ENCODE measurements at places on chromosomes 4 and X. TPM values are rescaled to one million over a fixed set of nuclear protein-coding genes. Genes with fewer than 3 reads are reported as not detected.

GRCh38 chr4:129109965-129110824 is 14.2 kb downstream of the C4orf33 start:
- no peak for DNase-seq

DNA sequence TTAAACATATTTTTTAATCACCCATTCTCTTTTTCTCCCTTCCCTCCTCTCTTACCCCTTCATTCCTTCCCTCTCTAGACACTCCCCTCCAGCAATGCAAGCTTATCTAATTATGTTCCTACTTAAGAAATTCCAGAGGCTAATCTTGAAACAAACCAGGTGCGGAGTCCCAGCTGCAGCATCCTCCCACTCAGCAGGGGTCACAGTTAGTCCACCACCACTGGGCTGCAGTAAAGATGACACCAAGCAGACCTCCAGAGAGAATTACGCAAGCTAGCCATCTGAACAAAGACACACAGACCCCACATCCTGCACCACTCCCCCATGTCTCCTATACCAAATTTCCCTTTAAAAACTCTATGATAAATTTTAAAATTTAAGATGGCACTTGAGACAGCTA is 13.9 kb upstream of the SEC24B start:
- DNase-seq, result no peak

DNA sequence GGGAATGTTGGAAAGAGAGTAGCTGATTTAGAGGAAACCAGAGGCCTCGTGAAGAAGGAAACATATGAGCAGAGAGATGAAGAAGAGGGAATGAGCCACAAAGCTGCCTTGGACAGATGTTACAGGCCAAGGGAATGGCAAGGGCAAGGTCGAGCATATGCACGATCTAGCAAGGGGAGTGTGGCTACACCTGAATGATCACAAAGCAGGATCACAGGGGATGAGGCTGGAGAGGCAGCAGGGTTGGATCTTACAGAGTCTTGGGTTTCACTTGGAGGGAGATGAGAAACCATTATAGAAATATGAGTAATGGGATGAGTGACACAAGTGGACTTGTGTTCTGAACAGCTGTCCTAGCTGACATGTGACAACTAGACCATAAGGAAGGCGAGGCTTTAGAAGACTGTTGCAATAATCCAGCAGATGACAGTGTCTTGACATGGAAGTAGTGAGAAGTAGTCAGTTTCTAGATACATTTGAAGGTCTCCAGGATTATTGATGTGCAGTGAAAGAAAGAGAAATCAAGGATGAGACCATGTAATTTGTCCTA is 58.7 kb downstream of the RASGEF1B start:
- no peak for DNase-seq

DNA sequence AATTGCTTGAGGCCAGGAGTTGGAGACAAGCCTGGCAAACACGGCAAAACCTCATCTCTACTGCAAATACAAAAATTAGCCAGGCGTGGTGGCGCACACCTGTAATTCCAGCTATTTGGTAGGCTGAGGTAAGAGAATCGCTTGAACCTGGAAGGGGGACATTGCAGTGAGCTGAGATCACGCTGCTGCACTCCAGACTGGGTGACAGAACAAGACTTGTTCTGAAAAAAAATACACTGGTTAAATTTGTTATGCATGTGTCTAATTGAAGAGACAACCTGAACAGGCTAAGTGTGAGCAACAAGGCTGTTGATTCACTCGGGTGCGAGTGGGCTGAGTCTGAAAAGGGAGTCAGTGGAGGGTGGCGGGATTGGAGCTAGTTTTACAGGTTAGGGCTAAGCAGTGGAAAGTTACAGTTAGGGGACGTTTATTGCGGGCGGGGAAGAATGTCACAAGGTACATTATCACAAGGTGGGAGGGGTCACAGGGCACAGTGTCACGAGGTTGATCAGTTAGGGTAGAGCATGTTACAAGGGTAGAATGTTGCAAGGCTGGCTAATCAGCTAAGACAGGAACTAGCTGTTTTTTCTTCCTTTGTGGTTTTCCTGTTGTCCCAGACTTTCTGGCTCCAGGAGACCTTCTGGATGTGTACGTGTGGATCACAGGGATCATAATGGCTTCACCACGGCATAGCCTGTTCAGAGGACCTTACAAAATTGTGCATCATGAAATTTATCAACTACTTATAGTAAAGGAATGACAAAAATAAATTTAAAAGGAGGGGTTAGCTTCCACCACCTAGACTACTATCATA is 115.8 kb downstream of the NAA11 start:
- peak; percentile 26 for DNase-seq

DNA sequence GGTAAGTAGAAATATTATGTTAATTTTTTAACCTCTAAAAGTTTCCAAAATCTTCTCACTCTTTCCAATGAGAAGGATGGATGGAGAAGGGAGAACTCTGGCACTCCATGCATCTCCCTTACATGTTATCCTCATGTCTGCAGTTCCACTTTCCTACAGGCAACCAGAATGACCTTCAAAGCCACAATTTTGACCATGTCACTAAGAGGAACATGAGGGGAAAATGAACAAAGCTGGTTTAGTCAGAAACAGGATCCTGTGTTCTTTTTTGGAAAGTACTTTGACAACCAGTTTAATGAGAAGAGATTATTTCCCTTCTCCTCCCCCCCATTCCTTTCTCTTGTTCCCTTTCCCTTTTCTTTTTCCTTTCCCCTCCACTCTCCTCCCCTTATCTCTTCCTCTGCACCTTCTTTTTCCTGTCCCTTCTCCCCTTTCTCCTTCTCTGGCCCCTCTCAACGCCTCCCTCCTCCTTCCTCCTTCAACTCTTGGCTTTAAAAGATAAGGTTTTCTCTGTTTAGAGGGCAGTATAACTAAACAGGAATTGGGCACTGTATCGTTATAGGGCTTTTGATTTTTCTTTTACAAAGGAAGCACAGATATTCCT is 42.5 kb downstream of the DTHD1 start:
- no peak for DNase-seq

DNA sequence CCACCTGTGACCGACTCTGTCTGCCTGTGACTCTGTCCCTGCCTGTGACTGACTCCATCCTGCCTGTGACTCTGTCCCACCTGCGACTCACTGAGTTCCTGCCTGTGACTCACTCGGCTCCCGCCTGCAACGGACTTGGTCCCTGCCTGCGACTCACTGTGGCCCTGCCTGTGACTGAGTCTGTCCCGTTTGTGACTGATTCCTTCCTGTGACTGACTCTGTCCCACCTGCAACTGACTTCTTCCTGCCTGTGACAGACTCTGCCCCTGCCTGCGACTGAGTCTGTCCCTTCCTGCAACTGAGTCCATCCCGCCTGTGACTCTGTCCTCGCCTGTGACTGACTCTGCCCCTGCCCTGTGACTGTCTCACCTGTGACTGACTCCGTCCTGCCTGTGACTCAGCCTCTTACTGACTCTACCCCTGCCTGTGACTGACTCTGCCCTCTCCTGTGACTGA is 9.6 kb upstream of the UVSSA start:
- no peak for DNase-seq

- peak; percentile 52 for DNase-seq
Observed at GRCh38 chr4:116501954-116502353, 583.4 kb downstream of the TRAM1L1 start.

DNA sequence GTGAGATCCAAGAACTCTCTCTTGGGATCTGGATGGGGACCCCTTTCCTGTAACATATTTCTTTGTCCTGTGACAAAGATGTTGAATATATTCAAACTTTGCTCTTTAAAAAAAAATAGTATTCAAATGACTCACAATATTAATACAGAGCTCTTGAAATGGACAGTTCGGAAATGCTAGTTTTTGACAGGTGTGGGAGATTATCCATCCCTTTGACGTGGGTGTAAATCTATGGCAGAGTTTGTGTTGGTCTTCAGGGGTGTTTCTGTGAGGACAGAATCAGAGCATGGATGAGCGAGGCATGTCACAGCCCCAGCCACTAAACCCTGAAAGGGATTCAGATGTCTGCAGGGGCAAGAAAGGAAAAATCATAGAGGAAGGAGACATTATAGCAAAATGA is 25.8 kb downstream of the TENM3 start:
- no peak for DNase-seq

- DNase-seq, result no peak
Observed at GRCh38 chrX:71292669-71293365, 8.7 kb upstream of the ITGB1BP2 start.

GRCh38 chr4:123312116-123312515 is 84.5 kb upstream of the SPRY1 start:
- no peak for DNase-seq

DNA sequence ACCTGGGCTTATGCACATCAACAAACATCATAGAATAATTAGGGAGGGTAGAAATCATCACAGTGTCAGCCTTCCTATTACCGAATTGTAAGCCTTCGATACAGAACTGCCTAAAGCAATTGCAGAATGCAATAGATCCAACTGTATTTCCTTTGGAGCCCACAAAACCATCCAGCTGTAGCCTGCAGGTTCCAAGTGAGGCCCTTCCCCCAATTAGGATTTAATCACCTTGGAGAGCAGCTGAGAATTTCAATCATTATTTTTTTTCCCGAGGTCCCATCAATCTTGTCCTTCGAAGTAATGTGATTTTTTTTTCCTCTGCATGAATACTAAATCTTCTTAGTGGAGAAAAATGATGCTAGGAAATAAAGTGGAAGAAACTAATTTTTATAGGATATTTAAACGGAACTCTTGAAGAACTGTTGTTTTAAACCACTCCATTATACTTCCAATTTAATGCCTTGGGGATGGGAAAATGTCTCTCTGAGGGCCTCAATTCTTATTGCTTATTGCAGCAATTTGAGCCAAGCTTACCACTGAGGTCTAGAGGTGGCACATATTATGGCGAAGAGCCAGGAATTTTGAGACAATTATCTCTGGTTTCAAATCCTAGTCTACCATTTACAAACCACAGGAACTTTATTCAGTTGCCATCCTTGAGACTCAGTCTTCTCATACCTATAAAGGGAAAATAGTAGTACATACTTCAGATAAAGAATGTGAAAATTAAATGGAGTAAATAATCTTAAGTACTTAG is 953.4 kb upstream of the IGFBP7 start:
- DNase-seq, result no peak

GRCh38 chrX:115565888-115566287 is 4.9 kb downstream of the PLS3 start:
- no peak for DNase-seq

LPAR4 gene
- total RNA-seq, result not detected

EDNRA gene
- total RNA-seq, result 0.13 TPM

CSN3 gene
- total RNA-seq, result not detected

WDR17 gene
- total RNA-seq, result 9.9 TPM
